Esophagus muscularis mucosa (tissue), 4 donors: ENCODE measurements at places on chromosomes 11 and 22. TPM values are rescaled to one million over a fixed set of nuclear protein-coding genes. Genes with fewer than 3 reads are reported as not detected.

The SLC22A12 gene
- not detected for total RNA-seq

DNA sequence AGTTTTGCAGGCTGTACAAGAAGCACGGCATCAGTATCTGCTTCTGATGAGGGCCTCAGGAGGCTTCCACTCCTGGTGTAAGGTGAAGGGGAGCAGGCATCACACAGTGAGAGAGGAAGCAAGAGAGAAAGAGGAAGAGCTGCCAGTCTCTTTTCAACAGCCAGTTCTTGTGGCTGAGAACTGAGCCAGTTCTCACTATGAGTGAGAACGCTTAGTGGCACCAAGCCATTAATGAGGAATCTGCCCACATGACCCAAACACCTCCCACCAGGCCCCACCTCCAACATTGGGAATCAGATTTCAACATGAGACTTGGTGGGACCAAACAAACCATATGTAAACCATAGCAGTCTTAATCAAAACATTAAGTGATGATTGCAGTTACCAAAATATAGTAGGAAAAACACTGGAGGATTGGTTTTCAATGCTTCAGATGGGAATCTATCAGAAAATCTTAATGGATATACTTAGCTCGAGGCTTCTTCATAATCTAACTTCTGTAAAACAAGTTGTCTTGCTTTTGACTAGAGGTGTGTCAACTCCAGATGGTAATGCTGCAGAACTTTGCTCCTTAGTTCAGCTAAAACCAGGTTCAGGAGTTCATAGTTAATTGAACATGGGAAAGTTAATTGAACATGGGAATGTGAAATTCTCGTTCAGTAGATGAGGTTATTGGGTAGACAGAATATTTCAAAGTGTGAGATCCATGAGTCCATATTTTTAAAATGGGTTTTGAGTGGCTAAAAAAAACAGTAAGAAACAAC is 12.2 kb downstream of the FAR1 start:
- H3K4me1 ChIP-seq = peaks cover 58% of the 10 kb centered on the region
- no peak overlapping the region for H3K4me3 ChIP-seq
- no peak overlapping the region for H3K27ac ChIP-seq
- no peaks in the 10 kb centered on the region for H3K36me3 ChIP-seq
- H3K27me3 ChIP-seq = no peaks in the 10 kb centered on the region

- H3K4me1 ChIP-seq = no peaks in the 10 kb centered on the region
- no peak overlapping the region for H3K27ac ChIP-seq
- no peak for DNase-seq
Observed at GRCh38 chr22:21889251-21889990, 22.0 kb upstream of the MAPK1 start.

DNA sequence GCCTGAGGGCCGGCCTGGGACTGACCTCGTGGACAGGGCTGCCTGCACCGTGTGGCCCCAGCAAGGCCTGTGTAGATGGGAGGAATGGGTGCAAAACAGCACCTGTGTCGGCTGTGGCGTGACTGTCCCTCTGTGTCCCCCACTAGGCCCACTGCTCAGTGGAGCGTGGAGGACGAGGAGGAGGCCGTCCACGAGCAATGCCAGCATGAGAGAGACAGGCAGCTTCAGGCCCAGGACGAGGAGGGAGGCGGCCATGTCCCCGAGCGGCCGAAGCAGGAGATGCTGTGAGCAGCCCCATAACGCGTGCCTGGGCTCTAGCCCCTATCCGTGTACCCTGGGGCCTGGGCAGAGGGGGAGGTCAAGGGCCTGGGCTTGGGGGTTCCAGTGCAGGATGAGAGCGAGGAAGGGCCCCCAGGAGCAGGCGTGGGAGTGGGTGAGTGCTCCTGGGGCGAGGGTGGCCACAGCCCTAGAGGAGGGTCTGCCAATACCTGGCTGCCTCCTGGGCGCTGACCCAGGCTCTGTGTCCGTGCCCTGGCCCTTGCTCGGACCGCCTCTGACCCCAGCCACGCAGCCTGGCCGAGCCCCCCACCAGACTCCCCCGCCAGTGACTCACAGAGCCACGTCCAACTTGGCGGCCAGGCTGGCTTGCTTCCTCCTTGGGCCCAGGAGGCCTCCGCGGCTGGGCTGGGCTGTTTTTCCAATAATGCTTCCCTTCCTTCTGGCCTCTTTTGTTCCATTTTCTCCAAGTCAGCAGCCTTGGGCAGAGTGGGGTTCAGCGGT is 11.6 kb downstream of the PRR33 start:
- no peak for DNase-seq
- H3K27me3 ChIP-seq = no peaks in the 10 kb centered on the region
- H3K4me1 ChIP-seq = peaks cover 65% of the 10 kb centered on the region

The PKNOX2 gene
- 0.83 TPM for total RNA-seq

The PSMA1 gene
- total RNA-seq = 109 TPM

DNA sequence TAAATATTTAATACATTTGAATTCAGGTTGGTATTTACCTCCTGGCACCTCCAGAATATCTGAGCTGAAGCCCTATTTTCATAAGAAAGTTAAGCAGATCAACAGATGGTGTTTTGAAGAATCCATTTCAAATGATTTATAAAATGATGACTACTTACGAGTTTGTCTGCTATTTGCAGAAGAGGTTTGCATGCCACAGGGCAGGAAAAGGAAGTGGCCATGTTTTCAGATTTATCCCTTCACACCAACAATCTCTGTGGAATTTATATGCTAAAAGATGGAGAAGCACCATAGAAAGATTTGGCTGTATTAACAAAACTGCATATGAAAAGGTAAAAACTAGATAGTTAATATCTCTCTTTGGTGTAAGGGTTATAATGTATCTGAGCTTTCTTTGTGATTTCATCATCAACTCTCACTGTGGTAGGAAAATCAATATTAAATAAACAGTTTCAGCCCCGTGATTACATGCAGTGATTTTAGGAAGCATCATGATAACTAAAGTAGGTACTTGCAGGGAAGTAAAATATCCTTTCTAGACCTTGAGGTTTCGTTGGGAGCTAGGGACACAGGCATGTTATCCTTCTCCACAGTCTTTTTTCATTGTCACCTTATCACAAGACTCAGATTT is 2.6 kb downstream of the BMAL1 start:
- H3K4me3 ChIP-seq = no peak overlapping the region
- no peak overlapping the region for H3K27ac ChIP-seq
- H3K36me3 ChIP-seq = no peaks in the 10 kb centered on the region
- no peak for DNase-seq
- H3K27me3 ChIP-seq = no peaks in the 10 kb centered on the region

GRCh38 chr11:71086687-71087258 is 165.6 kb downstream of the SHANK2 start:
- H3K27me3 ChIP-seq = no peaks in the 10 kb centered on the region
- H3K4me1 ChIP-seq = no peaks in the 10 kb centered on the region
- no peak for DNase-seq
- no peaks in the 10 kb centered on the region for H3K36me3 ChIP-seq
- no peak overlapping the region for H3K4me3 ChIP-seq
- H3K27ac ChIP-seq = no peak overlapping the region

DNA sequence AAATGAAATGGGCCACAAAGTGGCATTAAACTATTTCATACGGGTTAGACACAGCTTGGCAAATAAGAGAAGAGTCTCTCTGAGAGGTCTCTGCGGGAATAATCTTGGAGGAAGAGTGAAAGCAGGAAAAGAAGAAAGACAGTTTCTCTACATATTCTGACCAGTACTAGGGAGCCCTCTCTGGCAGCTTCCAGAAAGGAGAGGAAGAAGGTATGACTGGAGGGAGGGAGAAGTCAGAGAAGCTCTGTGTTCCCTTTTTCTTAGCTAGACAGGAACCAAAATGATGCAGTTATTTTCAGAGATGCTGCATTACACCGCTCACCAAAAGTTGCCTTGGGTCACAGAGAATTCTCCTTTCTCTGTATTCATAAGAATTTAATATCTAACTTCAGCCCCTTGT is 382.1 kb downstream of the KCNA4 start:
- H3K27ac ChIP-seq = no peak overlapping the region
- H3K4me1 ChIP-seq = peaks cover 6% of the 10 kb centered on the region
- no peaks in the 10 kb centered on the region for H3K36me3 ChIP-seq
- H3K27me3 ChIP-seq = no peaks in the 10 kb centered on the region
- H3K4me3 ChIP-seq = no peak overlapping the region

The PELI3 gene
- total RNA-seq = 50.4 TPM

DNA sequence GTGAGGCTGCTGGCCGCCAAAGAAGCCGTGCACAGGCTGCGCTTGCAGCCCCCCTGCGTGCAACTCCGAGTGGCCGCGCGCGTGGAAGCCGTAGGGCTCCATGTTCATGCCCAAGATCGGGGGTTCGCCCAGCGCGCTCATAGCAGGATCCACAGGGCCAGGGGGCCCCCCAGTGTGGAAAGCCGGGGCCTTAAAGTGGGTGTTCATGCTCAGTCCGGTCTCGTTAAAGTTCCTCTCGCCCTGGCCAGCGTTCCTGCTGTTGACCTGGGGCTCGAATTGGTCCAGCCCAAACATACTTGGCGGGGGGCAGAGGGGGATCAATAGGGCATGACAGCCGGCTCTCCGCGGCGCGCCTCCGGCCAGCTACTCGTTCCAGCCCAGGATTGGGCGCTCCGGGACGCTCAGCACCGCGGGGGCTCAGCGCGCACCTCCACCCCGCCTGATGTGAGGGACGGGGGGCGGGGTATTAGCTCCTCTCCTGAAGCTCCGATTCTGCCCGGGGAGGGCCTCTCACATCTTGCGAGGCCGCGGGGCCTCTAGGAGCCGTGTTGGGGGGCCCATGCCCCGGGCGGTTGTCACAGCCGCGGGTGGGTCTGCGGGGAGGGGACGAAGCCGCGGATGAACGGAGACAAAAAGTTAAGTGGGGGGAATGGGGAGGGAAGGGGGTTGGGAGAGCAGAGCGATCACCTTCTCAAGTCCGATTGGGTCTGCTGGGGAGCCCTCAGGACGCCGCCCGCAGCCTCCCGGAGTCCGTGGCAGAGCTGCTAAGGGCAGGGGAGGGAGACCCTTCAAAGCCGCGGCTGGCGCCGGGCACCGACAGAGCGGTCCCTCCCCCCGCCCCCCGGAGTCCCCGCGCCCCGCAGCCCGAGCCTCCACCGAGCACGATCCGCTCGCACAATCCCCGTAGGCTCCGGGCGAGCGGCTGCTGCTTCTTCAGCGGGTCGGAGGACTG is 1.0 kb downstream of the MN1 start:
- peak overlapping the region; percentile 93 for H3K27ac ChIP-seq
- peak overlapping the region; percentile 89 for H3K4me3 ChIP-seq
- H3K4me1 ChIP-seq = peaks cover 72% of the 10 kb centered on the region
- DNase-seq = no peak
- no peaks in the 10 kb centered on the region for H3K36me3 ChIP-seq

The TMEM25 gene
- 35.0 TPM for total RNA-seq

DNA sequence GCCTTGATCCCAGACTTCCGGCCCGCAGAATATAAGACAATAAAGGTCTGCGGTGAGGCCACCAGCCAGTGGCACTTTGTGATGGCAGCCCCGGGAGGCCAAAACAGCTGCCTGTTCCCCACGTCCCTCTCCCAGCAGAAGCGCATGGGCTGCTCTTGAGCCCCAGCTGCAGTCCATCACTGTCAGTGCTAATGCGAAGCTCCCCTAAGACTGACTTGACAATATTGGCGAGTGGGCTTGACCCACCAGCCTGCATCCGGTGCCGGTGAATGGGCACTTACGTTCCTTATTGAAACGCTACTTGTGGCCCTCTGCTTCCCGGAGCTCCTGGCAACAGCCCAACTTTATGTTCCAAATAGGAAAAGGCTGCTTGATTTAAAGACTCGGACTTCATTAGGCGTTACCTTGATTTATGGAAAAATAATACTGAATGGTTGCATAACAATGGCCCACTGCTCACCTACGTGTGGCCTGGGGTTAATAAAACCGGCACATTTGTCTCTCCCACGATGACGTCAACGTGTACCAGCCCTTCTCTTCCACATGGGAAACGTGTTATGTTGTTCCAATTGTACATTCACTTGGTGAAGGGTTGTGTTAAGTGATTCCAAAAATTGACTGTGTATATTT is 93.4 kb upstream of the SEPTIN5 start:
- H3K27me3 ChIP-seq = no peaks in the 10 kb centered on the region
- H3K4me3 ChIP-seq = no peak overlapping the region
- peaks cover 10% of the 10 kb centered on the region for H3K4me1 ChIP-seq
- DNase-seq = no peak

GRCh38 chr11:37533087-37533486 is 935.1 kb upstream of the RAG2 start:
- no peak overlapping the region for H3K27ac ChIP-seq
- H3K36me3 ChIP-seq = no peaks in the 10 kb centered on the region
- H3K27me3 ChIP-seq = no peaks in the 10 kb centered on the region
- no peaks in the 10 kb centered on the region for H3K4me1 ChIP-seq
- no peak overlapping the region for H3K4me3 ChIP-seq
- no peak for DNase-seq

The KCNQ1 gene
- 2.1 TPM for total RNA-seq

GRCh38 chr11:42849362-42849761 is 462.4 kb upstream of the API5 start:
- H3K27ac ChIP-seq = no peak overlapping the region
- no peak for DNase-seq
- H3K4me1 ChIP-seq = no peaks in the 10 kb centered on the region
- no peak overlapping the region for H3K4me3 ChIP-seq
